ENCODE measurements at places on chromosomes 4 and X.

DNA sequence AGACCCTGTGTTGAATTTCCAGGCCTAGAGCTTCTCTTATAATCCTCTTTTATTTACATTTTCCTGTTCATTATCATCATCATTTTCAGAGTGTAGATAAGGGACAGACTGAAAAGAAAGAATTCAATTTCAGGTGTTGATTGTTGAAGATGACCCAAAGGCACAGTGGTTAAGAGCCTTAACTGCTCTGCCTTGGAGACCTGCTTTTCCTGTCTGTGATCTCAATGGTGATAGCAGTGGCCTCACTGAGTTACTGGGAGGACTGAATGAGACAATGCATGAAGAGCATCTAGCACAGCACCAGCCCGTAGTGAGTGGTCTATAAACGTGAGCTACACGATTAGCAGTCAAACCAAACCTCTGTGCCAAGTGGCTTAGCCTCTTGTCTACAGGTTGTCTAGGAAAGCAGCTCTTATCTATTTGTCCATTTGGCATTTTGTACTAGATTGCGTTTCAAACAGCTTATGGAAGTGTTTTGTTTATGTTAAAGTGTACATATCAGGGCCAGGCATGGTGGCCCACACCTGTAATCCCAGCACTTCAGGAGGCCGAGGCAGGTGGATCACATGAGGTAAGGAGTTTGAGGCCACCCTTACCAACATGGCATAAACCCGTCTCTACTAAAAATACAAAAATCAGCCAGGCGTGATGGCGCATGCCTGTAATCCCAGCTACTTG lies 41.5 kb downstream of the SETD7 start:
- no peak for DNase-seq

GRCh38 chr4:182807346-182807745 lies 109.8 kb downstream of the DCTD start:
- DNase-seq: no peak

DNA sequence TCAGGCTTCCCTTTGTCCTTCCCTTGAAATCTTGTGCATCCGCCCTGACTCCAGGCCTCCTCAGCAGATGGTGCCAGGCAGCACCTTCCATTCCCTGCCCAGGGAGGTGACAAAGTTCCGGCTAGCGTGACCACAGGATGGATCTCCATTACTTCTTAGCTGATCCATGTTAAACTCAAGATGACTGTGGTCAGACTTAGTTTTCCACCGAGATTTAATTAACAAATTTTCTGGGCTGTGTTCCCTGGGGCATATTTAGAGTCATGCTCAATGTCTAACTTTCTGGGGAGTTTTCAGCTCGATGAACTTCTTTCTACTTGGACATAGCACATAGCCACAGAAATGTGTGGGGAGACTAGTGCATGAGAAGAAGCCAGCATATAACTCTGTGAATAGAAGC lies 215.1 kb upstream of the SFRP2 start:
- DNase-seq: no peak

GRCh38 chr4:18180122-18180521 lies 158.6 kb upstream of the LCORL start:
- no peak for DNase-seq

DNA sequence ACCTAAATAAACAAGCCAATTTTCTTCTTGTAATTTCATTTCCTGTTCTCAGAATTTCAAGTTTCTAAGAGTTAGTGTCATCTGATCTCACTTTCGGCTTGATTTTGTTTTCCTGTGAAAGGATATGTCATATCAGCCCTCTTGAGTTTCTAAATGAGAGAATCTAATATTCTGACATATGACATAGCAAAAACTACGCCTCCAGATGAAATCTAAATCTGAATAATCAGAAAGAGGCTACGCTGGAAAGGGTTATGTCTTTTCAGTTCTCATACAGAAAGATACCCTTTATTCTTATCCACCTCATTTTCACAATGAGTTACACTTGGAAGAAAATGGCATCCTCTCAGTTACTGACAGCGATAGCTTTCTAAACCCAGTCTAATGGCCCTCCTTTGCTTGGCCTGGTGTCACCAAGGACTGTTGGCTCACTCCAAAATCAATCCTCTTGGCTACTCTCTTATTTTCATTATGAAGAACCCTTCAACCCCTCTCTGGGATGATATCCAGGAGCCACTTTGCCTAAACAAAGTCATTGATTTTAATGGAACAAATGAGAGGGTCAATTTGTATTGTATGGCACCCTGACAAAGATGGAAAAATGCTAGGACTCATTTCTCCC lies 65.6 kb downstream of the ASB9 start:
- DNase-seq: no peak

DNA sequence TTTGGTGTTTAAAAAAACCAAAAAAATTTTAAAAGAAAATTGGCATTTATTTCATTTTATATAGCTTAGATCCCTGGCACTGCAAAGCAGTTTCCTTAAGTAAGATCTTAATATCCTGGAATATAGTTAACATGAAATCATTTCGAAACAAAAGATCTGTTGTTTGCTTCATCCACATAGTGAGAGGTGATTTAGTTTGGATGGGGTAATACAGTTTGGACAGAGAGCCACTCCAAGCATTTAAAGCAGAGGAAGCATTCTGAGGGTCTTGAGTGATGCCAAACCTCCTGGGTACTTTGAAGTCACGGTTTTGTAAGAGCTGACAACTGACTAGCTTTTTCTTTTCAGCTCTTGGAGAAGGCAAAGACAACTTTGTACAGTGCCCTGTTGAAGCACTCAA lies 28.7 kb downstream of the NOCT start:
- no peak for DNase-seq

DNA sequence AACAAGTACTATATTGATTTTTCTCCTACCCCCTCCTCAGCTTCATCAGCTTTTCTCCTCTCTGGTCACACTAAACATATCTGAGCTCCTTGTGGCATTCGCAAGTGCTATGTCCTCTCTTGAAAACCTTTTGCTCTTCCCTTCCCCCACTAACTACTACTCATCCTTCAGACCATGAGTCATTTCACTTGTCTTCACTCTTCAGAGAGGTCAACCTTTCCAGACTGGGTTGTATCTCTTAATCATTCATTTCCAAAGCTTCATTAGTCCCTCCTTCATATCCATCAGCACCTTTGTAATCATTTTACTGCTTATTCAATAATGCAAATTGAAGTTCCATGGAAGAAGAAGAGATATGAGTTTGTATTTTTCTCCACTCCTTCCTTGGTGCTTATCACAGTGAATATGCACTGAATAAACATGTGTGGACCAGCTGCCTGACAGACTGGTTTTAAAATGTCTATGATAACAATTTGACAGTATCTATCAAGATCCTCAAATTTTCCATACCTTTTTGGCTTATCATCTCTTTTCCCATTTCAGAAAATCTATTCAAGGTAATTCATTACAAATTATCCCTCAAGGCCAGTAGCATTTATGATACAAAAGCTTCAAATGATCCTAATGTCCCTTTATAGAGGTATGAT lies 28.4 kb downstream of the DDX60L start:
- DNase-seq: no peak

GRCh38 chrX:153057281-153057680 lies 1.0 kb downstream of the PNMA3 start:
- DNase-seq: no peak

DNA sequence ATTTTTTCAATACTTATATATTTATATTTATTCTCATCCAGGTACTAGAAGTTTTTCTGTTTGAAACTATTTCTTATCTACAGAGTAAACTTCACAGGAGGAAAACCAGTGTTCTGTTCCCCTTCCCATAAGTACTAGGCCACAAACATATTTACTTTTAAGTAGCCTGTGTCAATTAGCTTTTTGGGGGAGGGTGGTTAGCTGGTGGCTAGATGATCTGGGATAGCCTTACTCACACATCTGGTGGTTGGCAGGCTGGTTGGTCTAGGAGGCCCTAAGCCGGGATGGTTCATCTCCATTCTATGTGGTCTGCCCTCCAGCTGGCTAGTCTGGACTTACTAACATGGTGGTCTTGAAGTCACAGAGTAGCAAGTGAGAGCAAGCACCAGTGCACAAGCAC lies 6.2 kb downstream of the JADE3 start:
- no peak for DNase-seq

DNA sequence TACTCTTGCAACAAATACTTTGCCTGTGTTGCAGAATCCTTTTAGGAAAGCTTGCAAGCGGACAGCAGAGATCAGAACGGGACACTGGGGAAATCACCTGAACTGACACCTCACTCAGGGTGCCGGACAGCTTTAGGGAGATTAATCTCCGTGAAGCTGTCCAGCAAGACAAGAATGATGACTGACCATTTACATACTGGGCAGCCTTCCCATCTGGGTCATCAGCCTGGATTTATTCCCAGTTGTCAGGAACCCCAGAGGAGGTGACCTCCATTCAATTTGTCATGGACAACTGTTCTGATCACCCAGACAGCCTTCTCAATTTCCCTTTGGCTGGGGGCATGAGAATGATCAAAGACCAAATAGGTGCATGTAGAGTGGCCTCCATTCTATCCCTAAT lies 93.0 kb upstream of the EGFL6 start:
- DNase-seq: no peak

DNA sequence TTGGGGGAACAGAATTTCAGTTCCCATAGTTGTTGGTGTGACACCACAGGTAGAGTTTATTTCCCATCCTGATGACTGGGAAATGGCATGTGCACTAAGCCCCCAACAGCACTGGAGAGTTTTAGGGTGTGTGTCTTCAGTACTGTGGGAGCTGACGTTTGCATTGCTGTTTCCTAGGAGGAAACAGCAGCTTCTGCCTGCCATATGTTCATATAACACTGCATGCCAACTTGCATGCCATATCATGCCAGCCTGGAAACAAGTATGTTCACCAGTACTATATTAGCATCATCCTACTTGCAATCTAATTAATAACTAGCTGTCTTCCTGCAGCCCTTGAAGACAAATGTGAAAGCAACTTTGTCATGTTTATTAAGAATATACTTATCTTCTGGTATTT lies 58.2 kb downstream of the NAA11 start:
- DNase-seq: no peak

DNA sequence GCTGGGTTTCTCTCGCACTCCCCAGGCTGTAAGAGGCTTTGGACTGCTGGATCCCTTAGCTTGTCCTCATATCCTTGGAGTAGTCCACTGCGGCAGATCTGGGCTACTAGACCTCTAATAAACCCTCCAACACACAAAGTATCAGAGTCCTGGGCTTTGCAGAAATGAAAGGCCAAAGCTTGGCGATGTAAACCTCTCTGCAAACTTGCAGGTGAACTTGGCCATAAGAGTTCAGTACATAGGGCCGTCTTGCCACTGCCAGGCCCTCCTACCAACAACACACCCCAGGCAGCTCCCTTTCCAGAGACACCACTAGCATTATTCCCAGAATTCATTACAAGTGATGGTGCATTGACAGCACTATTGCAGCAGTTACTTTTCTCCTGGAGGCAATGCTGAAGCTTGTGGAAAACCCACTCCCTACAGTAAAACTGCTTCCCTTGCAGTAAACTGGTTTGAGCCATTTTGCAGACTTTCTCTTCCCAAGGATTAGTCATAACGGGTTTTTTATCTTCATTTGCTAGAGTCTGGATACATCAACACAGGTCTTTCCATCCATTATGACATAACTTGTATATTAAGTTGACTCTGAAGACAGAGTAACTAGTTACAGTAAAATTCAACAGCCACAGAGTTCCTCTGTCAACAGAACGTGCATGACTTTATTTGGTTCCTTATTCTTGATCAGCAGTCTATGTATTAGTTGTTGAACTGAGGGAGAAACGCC lies 2.4 kb downstream of the ANKRD50 start:
- DNase-seq: no peak
